ENCODE measurements at places on chromosomes 11 and 22.

GRCh38 chr22:35995348-35995747 lies 33.3 kb downstream of the RBFOX2 start:
- H3K4me3 ChIP-seq, result no peak overlapping the region
- no peaks in the 10 kb centered on the region for H3K27me3 ChIP-seq
- H3K27ac ChIP-seq, result no peak overlapping the region
- no peaks in the 10 kb centered on the region for H3K4me1 ChIP-seq

DNA sequence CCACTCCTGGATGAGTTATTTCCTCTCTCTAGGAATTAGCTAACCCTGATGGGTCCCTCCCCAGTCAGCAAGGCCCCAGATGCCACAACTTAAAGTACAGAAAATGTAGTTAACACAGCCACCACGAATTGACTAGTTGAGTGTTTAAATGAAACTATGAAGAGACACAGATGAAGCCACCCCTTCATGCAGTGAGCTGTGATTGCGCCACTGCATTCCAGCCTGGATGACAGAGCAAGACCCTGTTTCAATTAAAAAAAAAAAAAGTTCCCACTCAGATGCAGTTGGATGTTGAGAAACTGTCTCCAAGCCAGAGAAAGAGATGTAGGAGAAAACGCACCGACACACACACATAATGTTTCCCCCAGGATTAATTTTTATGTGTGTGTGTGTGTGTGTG lies 53.3 kb downstream of the SCN3B start:
- no peaks in the 10 kb centered on the region for H3K36me3 ChIP-seq
- H3K4me1 ChIP-seq, result no peaks in the 10 kb centered on the region
- H3K27ac ChIP-seq, result no peak overlapping the region
- H3K4me3 ChIP-seq, result no peak overlapping the region
- no peak for DNase-seq

DNA sequence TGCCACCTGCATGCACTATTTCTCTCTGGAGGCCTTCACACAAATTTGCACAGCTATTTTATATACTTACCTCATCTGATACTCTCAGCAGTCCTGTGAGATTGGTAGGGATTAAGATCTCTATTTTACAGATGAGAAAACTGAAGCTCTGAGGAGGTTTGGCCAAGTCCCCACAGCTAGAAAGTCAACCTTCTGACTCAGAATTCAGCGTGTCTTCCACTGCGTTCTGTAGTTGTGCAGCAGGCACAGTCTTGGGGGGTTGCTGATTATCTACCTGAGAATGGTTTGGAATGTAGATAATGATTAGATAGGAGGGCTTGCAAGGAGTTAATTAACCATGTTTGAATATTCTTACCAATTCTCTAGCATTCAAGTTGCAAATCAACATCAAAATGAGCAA lies 2.5 kb upstream of the SORL1 start:
- H3K27ac ChIP-seq, result no peak overlapping the region
- H3K4me3 ChIP-seq, result peak overlapping the region; percentile 23
- peaks cover 76% of the 10 kb centered on the region for H3K4me1 ChIP-seq
- DNase-seq, result no peak

DNA sequence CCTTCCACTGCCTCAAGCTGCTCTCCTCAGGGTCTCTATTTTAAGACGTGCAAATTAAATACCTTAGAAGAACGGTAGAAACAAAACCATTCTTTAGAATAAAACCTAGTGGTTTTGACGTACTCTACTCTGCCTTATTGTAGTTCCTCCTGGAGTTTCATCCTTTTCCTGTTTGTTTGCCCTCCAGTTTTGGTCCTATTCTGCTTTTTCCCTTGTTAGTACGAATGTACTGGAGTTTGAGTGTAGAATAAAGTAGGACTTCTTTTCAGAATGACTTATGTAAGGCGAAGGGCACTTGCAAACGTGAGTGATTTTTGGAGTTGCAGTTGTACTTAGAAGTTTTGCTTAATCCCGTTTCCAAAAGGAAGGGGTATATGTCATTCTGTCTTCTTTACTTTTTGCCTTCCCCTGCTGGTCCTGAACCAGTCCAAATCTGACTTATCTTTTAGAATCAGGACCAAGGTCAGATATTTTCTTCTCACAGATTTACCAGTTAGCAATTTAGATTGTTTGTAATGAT lies 1.4 kb downstream of the SIK2 start:
- peaks cover 27% of the 10 kb centered on the region for H3K4me1 ChIP-seq
- H3K27me3 ChIP-seq, result no peaks in the 10 kb centered on the region
- no peaks in the 10 kb centered on the region for H3K36me3 ChIP-seq
- peak overlapping the region; percentile 82 for H3K4me3 ChIP-seq

DNA sequence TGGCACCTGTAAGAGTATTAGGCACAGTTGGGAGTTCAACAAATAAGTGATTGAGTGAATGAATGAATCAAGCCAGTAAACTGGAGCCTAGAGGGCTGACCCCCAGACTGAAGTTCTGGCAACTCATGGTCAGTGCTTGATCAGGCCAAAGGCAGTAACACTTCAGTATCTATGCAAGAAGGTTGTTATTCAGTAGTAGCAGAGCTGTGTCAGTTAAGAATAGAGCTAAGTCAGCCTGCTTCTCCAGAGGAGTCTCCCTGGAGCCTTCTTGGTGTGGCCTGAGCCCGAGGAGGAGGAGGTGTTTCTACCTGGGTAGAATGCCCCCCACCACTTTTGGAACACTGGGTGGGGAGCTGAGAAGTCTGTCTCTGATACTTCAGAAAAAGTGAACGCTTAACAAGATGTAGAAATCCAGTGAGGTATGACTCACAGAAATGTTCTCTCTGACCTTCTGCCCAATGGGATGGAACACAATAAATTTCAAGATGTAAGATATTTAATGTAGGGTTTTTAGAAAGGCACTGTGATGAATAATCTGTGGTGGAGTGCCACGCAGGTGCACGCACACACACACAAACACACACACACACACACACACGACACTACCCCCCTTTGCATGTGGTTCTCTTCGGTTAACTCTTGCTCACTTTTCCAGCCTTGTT lies 219.9 kb downstream of the HIPK3 start:
- H3K27me3 ChIP-seq, result no peaks in the 10 kb centered on the region
- H3K36me3 ChIP-seq, result no peaks in the 10 kb centered on the region
- no peaks in the 10 kb centered on the region for H3K4me1 ChIP-seq
- no peak for DNase-seq
- H3K27ac ChIP-seq, result no peak overlapping the region
- no peak overlapping the region for H3K4me3 ChIP-seq

DNA sequence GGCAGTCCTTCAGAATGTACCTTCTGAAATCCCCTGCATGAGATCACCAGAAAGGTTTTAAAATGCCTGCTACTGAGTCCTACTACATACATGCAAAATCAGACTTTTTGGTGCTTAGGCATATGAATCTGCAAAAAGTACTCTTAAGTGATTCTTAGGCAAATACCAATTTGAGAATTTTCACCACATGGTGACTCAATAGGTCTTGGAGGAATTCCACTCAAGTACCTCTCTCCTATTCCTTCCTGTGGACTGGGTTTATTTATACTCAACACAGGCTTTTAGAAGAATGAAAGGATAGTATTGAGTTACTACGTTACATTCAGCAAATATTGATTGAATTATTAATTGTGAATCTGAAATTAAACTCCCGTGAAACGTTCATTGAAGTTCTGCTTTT lies 223.9 kb downstream of the CNTN5 start:
- DNase-seq, result no peak
- no peak overlapping the region for H3K4me3 ChIP-seq
- H3K36me3 ChIP-seq, result no peaks in the 10 kb centered on the region
- no peaks in the 10 kb centered on the region for H3K27me3 ChIP-seq
- H3K4me1 ChIP-seq, result no peaks in the 10 kb centered on the region
- H3K27ac ChIP-seq, result no peak overlapping the region

GRCh38 chr11:27626269-27626937 lies 73.9 kb downstream of the BDNF start:
- H3K4me3 ChIP-seq, result no peak overlapping the region
- H3K4me1 ChIP-seq, result no peaks in the 10 kb centered on the region

- no peak for DNase-seq
- peaks cover 8% of the 10 kb centered on the region for H3K27me3 ChIP-seq
- no peak overlapping the region for H3K4me3 ChIP-seq
- no peak overlapping the region for H3K27ac ChIP-seq
Observed at GRCh38 chr22:19680911-19681862, 33.1 kb upstream of the SEPTIN5 start.

- no peaks in the 10 kb centered on the region for H3K4me1 ChIP-seq
- no peaks in the 10 kb centered on the region for H3K27me3 ChIP-seq
- no peak overlapping the region for H3K27ac ChIP-seq
- H3K4me3 ChIP-seq, result no peak overlapping the region
- no peak for DNase-seq
- no peaks in the 10 kb centered on the region for H3K36me3 ChIP-seq
Observed at GRCh38 chr11:86717817-86718501, 45.5 kb upstream of the ME3 start.
